Adipocyte (in vitro differentiated cells): ENCODE measurements at places on chromosomes 4 and X.

- no peak for DNase-seq
Measured at GRCh38 chr4:76429636-76430035, 5.4 kb upstream of the SHROOM3 start.

GRCh38 chr4:169437299-169438047, 166.7 kb upstream of the SH3RF1 start:
- DNase-seq = no peak

DNA sequence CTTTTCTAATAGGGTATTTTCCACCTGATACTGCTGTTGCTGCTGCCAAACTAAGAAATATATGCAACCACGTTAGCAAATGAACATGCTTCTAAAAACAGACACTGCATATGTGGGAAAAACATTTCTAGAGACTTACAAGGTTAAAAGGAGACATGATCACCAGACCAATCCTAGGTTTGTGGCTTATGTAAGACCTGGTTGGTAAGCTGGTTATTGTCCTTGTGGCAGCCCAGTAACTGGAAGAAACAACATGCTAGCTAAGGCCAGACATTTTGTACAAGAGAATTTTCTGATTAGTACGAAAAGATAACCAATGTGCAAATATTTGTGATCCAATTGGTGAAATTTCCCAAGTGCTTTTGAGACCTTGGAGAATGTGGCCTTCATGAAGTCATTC, 112.0 kb downstream of the AFF2 start:
- no peak for DNase-seq

DNA sequence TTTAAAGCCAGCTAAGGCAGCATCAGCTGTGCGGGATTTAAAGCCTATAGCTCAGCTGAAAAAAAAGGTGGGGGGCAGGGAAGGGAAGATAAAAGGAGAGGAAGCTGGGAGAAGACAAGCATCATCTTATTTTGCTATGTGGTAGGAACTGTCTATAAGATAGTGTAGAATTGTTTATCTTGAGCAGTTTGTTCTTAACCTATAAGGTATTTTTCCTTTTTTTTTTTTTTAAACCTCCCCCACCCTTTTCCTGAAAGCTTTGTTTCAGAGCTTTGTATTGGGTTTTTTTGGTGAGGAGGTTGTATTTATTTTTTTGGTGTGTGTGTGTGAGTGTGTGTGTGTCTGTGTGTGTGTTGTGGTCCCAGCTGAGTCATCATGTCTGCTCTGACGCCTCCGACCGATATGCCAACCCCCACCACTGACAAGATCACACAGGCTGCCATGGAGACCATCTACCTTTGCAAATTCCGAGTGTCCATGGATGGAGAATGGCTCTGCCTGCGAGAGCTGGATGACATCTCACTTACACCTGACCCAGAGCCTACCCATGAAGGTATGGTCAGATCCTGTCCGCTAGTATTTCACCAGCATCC, 531 bp downstream of the RUFY3 start:
- peak; percentile 62 for DNase-seq

DNA sequence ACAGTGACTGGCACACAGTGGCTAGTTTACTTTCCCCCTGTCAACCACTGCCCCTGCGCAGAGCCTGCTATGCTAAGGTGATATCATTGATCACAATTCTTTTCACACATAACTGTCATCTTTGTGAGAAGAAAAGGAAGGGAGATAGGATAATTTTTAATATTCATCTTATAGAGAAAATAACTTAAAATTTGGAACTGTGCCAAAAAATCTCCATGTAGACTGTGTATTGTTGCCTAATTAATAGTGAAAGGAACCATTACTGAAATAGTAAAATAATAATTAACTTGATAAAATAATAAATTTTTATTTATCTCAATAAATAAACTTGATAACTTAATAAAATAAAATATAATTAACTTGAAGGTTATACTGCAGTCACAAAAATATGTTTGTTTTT, 1069.4 kb downstream of the C4orf33 start:
- no peak for DNase-seq

DNA sequence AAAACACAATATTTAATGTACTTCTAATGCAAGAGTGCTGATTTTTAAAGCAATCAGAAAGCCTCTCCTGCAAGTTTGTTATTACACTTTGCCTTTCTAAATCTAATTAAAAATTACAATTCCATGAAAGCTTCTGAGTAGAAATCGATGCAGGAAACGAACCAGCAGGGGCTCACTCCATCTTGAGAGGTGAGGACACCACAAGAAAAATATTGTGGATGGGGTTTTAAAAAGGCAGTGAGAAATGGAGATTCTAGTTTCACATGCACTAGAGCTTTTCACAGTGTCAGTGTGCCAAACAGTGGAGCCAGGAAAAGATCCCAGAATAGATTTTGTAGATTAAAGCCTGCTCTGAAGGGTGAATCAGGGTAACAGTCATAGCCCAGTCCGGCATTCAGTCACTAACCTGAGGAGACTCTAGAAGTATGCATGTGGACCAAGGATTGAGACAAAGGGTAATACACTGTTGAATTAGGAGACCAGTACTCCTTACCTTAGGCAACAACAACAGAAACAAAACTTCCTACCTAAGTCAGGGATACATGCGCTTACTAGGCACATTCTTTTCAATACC, 362.3 kb downstream of the NAF1 start:
- DNase-seq = no peak

- DNase-seq = no peak
Measured at GRCh38 chr4:5971078-5971450, 47.2 kb downstream of the C4orf50 start.

- DNase-seq = peak; percentile 61
Measured at GRCh38 chr4:112552668-112553067, 36.7 kb upstream of the NEUROG2 start.

DNA sequence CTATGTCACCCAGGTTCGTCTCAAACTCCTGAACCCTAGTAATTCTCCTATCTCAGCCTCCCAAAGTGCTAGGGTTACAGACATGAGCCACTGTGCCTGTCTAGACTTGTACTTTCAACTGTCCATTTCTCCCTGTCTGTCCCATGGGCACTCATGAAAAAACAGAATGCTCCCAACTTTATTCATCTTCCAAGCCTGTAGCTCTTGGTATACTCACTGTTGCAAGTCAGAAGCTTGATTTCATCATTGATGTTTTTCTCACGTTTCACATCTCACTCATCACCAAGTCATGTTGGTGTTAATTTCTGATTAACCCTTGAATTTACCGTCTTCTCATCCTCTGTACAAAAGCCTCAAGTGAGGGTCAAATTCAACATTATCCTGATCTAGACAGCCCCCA, 7.3 kb upstream of the SRP72 start:
- DNase-seq = no peak
